Activated CD4-positive, alpha-beta T cell treated with anti-CD3 and anti-CD28 coated beads for 36 hours (primary cell): ENCODE measurements at places on chromosomes 6 and 20. TPM values are rescaled to one million over a fixed set of nuclear protein-coding genes. Genes with fewer than 3 reads are reported as not detected.

GRCh38 chr20:13677241-13677640 lies 38.5 kb upstream of the TASP1 start:
- DNase-seq = no peak

- no peak for DNase-seq
These were observed 210.0 kb upstream of the SNX9 start for GRCh38 chr6:157613011-157613522.

GRCh38 chr20:34996243-34997028 lies 40.8 kb downstream of the MYH7B start:
- no peak for DNase-seq

- DNase-seq = peak; percentile 28
These were observed 17.9 kb downstream of the SLA2 start for GRCh38 chr20:36628076-36628475.

DNA sequence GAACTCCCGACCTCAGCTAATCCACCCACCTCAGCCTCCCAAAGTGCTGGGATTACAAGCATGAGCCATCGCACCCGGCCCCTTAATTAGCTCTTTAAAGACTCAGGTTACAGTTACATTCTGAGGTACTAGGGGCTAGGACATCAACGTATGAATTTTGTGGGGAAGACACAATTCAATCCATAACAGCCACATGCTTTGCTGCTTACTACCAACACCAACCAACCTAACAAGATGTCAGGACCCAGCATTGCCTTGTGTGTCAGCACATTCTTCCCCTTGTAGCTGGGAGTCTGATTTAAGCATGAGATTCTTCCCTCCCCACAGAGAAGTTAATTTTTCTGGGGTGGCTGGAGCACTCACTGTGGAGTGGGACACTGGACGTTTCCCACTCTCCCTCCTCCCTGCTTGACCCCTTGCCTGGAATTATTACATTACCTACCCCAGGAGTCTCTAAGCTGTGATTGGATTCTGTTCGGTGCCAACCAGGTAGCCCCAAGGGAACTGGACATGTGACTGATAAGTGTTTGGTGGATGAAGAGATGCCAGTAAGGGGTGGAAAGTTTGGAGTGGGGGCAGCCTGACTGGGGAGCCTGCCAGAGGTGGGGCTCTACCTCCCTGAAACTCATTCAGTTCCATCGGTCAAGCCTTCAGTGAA lies 5.6 kb upstream of the PXMP4 start:
- DNase-seq = no peak

- peak; percentile 60 for DNase-seq
These were observed 1.5 kb downstream of the TFAP2A start for GRCh38 chr6:10413262-10413849.

DNA sequence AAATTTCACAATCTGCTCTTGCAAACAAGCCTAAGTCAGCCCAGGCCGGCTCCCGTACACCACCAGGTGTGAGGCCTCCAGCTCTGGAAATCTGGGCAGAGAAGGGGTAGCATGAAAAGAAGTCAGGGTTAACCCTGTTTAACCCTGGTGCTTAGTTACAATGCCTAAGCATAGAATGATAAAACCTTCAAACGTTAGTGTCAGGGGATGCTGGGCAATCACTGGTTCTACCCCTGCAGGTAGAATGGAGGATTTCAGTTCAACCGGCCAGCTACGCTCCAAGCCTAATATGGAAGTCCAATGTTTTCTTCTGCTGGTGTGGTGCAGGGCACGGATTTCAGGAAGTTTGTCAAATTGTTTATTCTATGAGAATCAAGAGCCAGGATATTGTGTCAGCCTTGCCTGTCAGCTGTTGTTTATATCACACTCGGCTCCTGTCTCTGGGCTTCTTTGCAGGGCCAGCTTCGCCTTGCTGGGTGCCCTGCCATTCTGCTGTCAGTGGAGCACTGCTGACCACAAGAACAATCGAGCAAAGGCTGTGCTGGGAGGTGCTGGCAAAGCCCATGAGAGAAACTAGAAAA lies 20.2 kb upstream of the CD93 start:
- no peak for DNase-seq

DNA sequence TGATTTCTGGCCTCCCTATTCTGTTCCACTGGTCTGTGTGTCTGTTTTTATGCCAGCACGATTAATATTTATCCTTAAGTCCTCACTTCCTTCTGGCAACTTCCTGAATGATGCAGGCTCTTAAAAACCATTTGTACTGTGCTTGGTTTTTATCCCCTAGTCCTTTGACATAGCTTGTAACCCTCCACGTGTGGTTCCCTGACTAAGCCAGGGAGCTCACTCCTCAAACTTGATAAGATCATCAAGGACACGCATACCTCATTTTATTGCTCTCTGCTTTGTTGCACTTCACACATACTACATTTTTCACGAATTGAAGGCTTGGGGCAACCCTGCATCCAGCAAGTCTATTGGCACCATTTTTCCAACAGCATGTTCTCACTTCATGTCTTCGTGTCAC lies 166.4 kb upstream of the UST start:
- no peak for DNase-seq

DNA sequence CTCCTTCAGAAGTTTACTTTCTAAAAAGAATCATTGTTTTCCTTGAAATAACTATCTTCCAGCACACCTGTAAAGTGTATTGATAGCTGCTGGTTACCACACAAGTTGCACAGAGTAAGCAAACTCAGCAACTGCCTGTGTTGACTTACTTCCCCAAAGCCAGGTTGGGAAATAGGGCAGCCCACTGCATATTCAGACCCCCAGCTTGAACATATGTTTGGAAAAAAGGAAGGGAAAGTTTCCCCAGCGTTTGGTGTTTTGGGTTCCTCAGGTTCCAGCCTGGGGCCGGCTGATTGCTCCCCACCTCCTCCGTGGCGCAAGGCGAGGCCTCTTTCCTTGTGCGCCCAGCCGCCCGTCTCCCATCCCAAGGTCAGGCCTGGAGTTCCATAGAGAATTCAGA lies 70.1 kb upstream of the QKI start:
- DNase-seq = no peak

DNA sequence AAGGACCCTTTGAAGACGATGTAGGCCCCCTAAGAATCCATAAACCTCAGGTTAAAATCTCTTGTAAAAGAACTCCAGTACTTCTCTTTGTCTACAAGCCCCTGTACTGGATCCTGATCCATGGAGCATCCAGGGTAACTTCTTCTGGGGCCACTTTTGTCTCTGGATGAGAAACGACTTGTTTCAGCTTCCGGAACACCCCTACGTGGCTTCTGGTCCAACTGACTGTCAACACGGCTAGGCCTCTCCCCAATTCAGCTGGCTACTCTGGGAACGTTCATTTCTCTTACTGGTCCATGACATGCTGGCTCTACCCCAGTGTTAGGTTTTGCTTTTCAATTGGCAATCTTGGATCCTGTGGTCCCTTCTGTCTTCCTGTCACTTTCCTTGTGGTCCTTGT lies 198.0 kb downstream of the BACH2 start:
- DNase-seq = no peak

DNA sequence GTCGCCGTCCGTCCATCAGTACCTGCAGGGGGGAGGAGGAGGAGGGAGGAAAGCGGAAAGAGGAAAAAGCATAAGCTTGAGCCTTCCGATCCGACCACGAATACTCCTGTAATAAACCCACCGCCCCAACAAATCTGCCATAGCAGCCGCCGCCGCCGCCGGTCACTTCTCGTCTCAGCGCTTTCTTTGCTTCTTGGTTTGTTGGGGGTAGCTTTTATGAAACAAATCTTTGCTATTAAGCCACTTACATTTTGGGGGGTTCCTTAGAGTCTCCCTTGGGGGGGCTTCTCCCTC lies 277 bp downstream of the ADGRB3 start:
- DNase-seq = peak; percentile 8

DNA sequence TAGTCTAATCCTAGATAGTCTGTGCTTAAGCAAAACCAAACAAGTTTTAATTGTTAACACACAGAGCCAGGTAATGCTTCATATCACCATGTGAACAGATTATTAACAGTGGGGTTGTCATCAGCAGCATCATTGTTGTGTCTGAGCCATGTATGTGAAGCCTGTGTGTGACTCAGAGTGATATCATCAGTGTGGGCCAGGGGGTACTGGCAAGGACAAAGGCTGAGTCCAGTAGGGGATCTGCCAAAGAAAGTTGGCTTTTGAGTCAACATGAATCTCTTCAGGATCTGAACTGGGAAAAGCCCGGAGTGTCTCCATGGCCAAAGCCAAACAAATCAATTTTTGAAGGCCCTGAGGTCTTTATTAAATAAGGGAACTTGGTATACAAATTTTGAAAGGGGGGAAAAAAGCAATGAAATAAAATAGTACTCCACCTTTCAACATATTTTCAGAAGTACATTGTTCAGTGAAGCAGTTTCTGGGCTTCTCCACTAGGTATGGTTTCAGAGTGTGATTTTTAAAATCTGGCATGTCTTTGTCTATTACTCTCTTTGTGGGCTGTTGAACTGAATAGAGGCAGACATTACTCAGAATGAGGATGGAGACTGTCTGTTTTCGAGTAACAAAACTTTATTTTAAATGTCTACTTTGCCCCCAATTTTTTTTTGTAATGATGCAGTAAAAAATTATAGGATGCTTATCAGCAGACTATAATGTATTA lies 444.2 kb upstream of the JAG1 start:
- no peak for DNase-seq

- peak; percentile 89 for DNase-seq
These were observed 74.6 kb upstream of the CEP85L start for GRCh38 chr6:118725944-118726343.

GRCh38 chr6:125714441-125715090 lies 34.9 kb upstream of the HEY2 start:
- no peak for DNase-seq

DNA sequence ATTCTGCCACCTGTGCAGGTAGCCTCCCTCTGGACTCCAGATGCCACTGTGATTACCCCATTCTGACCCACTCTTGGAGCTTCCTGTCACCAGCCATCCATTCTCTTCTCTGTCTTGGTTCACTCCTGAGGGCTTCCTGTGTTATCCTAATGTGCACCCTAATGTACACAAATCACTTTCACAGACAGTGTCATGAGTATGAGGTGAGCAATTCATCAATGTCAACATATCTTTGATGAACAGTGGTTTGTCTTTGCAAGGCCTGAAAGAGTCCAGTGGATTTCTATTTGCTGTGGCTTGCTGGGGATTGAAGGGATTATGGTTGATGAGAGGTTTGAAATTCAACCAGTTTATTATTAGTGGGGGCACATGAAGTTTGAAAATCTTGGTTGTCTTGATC lies 63.8 kb upstream of the EEF1E1 start:
- no peak for DNase-seq

DNA sequence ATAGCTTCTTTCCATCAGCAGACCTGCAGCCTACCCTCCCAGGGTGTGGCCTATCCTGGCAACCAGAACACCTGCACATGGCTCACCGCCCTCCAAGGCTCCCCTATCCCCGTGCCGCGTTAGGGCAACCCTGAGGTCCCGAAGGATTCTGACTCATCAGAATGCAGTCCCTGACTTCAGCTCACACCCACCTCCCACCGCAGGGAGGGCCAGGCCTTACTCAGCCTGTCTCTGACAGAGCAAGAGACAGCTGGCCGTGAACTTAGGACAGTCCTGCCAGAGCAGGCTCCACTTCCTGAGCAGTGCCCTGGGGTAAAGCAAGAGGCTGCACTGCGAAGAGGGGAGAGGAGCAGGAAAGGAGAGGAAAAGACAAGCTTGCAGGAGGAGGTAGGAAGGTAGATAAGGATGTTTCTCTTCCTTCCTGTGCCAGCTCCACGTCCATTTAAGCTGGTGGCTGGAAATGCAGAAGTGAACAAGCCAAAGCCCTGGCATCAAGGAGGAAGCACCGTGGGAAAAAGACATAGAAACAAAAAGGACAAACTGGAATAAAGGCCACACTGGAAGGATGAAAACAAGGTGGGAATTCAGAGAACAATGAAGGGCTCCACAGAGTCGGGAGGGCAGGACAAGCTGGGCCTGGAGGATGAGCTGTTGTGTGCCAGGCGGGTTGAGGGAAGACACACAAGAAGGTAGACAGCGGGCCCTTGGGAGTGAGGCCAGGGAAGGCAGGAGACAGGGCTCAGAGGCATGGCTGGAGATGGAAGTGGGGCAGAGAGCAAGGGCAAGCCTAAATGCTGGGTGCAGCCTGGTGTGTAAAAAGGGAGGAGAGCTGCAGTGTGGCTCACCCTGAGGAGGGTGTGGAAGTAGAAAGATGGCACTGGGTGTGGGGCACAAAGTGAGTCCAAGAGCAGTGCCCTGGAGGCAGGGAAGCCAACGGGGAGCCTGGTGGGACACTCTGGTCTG lies 102.7 kb downstream of the SLC23A2 start:
- no peak for DNase-seq

- peak; percentile 15 for DNase-seq
These were observed 49.5 kb downstream of the SMAP1 start for GRCh38 chr6:70717038-70717801.

DNA sequence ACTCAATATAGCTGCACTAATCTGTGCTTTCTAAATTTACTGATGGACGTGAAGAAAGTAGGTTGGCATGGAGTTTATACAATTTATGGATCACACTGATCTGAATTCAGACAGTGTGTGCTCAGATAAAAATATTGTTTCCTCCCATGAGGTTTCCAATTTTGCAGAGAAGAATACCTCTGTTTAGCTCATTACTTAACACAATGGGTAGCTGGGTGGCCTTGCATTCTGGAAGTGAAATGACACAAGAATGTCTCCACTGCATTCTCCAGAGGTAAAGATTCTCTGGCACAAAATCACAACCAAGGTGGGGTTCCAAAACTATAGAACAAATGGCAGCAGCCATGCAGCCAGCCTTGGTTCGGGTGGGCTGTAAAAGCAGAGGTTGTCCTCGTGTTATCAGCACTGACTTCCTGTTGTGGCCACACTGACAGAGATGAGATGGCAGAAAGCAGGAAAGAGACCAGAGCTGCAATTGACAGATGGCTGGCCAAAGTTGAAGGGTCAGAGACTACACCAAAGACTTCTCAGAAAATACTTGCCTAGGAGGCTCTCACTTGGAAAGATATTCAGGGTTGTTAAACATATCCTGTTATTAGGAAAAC lies 50.2 kb downstream of the HDAC2 start:
- DNase-seq = no peak

GRCh38 chr20:54290636-54291035 lies 82.7 kb downstream of the PFDN4 start:
- DNase-seq = no peak

The LPA gene
- not detected for total RNA-seq

The RNF182 gene
- not detected for total RNA-seq

The DSP gene
- total RNA-seq = 0.05 TPM

The TAAR8 gene
- total RNA-seq = not detected

The RAB44 gene
- total RNA-seq = not detected

The HMGCLL1 gene
- not detected for total RNA-seq

The GINM1 gene
- total RNA-seq = 15.9 TPM

The FAM209B gene
- not detected for total RNA-seq

The HLA-DOB gene
- 1.5 TPM for total RNA-seq

The TFEB gene
- 9.2 TPM for total RNA-seq

The FYN gene
- total RNA-seq = 345 TPM
